ENCODE measurements at places on chromosomes 11 and 22.

DNA sequence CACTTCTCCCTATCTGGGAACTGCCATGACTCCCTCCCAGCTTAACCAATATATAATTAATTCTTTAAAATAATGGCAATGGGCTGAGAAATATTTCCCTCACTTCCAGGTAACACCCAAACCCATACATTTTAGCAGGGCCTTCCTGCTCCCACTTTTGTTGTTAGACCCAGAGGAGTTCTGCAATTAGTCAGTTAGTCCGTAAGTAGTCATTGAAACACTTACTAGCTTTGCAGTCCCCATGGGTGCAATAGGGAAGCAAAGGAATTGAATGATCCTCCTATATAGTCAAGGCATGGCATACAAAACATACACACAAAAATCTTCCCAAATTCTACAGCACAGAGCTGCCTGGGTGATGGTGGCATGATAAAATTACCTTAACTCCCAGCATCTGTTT lies 254.0 kb upstream of the TBCEL start:
- peak; percentile 53 for DNase-seq

- DNase-seq: no peak
These were observed 39.1 kb upstream of the CREB3L1 start for GRCh38 chr11:46238078-46238966.

DNA sequence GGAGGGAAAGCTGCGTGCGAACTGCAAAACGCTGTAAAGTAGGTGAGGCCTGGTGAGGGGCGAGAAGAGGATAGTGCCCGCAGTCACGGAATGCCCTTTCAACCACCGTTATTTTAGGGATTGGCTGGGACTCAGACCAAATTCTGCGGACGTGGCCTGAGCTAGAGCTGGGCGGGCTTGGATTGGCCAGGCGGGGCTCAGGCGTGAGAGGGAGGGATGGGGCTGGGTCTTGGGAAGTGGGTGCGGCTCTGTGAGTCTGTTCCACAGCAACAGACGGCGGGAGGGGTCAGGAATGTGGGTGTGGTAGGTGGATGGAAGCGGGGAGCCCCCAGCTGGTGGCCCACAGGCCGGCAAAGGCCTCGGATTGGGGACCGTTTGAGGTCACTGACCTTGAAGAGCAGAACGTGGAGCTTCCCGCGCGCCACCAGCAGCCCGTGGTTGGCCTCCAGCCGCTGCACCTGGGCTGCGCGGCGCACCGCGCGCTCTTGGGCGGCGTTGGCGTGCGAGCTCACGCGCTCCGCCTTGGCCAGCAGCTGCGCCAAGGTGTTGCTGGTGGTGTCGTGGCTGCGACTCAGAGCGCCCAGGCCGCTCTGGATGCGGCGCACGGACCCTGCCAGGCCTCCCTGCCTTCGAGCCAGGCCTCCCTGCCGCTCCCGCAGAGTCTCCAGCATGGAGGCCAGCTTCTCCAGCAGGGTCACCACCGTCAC lies 444 bp downstream of the CAVIN3 start:
- DNase-seq: peak; percentile 96

GRCh38 chr22:36787204-36787988 lies 11.5 kb upstream of the IFT27 start:
- DNase-seq: no peak

- DNase-seq: no peak
These were observed 363.0 kb upstream of the CNTN5 start for GRCh38 chr11:98657711-98658110.

DNA sequence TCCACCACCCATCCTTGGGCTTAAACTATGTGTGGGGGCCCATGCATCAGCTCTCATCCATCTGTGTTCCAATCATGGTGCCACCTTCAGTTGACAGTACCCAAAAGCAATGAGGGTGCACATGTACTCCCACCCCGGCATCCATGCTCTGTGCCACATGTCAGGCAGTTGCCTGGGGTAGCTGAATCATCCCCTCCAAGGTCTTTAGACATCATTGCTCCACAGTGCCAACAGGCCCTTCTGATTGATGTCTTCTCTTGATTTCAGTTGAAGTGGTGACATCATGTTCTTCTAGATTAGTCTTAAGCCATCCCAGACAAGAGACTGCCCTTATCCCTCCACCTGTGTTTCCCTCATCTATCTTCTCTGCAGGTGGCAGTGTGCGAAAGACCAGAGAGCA lies 42.5 kb downstream of the TMPRSS5 start:
- DNase-seq: no peak

DNA sequence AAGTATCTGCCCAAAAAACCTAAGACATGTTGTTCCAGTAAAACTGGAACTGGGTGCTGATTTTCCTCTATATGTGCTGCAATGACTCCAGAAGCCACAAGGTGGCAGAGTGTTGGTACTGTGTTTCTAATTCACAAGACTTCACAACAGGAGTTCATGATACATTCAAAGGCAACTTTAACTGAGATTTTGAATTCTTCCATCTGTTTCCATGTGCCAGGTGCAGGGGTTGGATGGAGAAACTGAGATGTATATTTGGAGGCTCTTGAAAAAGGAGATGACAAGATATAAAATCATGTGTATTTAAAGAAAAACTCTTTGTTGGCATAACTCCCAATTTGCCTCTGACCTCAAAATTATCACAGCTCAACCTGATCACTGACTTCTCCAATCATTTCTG lies 1098.6 kb upstream of the CCDC90B start:
- DNase-seq: no peak

DNA sequence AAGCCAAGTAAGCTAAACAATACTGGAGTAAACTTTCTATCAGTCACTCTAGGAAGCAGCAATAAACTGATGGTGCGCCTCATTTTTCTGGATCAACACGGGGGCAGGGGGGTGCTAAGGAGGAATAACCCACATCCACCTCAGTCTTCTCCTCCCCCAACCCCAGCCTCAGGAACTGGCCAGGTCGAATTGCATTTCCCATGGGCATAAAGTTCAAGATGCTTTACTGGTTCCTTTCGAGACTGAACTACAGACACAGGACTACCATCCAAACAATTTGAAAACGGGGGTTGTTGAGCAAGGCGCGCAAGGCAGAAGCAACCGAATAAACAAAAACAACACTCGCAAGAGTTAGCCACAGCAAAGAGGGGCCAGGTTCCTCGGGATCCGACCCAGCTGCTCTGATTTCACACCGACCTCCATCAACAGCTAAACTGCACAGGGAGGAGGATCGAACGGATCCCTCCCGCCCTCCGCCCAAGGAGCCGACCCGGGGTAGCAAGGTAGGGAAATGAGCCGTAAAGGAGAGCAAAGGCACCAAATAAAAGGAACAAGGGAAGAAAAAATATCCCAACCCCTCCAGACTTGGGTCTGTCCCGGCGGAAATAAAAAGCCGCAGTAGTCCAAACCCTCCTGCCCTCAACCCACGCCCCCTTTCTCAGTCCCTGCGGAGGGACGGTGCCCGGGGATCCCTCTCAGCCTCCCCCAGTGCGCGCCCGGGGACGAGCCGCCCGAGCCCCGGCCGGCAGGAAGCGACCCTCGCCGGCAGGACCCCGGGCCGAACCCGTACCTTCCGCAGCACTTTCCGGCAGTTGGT lies 801 bp downstream of the SESN3 start:
- peak; percentile 92 for DNase-seq

- DNase-seq: no peak
These were observed 723.0 kb downstream of the KCNA4 start for GRCh38 chr11:29293825-29294224.

GRCh38 chr11:96199563-96200025 lies 143.4 kb downstream of the MAML2 start:
- DNase-seq: no peak

GRCh38 chr11:680970-681369 lies 14.1 kb downstream of the DEAF1 start:
- no peak for DNase-seq

DNA sequence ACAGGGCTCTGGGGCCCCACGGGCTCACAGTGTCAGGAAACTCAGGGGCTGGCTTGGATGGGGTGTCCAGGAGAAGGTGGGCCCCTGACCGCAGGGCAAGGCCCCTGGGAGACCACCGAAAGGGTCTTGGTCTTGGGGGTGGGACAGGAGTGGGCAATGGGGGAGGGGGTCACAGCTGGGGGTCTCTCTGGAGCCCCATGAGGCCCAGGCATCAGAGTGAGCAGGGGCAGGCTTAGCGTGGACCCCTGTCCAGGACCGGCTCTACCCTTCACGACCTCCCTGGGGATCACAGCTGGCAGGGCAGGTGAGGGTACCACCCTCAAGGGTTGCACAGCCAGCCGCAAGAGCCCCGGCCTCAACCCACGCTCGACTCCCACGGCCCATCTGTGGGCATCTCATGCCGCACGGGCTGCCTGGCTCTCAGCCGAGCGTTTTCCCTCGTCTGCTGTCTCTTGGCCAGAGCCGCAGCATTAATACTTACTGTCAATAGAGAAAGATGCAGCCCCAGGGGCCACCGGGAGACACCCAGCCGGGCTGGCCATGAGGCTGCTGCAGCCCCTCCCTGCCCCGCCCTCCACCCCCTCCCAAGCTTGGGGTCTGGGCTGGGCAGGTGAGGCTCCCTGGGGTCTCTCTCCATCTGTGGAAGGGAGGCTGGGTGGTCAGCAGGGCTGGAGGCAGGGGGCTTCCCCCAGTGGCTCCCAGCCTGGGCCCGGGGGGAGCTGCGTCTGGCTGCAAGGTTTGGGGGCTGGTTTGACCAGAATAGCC lies 662 bp downstream of the MUC5B start:
- no peak for DNase-seq

GRCh38 chr11:32571039-32571438 lies 12.6 kb upstream of the EIF3M start:
- DNase-seq: no peak

DNA sequence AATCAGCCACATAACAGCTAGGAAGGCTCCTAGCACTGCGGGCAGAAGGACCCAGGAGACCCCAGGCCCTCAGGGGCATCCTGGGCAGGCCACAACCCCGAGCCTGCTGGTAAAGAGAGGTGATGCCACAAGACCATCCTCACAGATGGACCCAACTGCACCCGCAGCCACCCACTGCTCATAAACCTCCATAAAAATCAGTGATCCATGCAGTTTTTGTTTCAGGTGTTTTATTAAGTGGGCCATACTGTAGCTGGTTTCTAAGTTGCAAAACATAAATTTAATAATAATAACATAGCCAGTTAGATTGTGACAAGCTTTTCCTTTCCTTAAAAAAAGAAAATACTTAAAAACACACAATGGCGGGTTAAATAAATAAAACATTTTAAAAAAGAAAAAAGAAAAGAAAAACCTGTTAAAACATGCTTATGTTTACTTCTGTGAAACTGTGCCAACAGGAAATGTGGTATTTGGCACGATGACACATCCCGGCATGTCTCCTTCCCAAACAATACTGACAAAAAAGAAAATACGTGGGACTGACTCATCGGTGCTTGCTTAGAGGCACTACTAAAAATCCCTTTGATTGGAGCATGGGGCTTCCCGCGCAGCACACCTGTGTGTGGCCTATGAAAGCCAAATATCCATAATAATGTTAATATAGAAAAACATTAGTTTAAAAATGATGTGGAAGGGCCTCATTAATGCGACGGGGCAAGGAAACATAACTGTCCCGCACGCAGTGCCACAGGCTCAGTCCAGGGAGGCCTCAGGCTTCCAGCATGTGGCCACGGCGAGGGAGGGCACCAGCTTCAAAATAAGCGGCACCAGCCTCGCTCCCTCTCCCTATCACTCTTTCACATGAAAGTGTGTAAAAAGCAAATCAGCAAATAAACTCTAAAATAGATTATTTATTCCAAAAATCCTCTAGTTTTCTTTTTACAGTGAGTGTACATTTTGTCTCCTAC lies 47.5 kb upstream of the SCUBE2 start:
- DNase-seq: no peak

DNA sequence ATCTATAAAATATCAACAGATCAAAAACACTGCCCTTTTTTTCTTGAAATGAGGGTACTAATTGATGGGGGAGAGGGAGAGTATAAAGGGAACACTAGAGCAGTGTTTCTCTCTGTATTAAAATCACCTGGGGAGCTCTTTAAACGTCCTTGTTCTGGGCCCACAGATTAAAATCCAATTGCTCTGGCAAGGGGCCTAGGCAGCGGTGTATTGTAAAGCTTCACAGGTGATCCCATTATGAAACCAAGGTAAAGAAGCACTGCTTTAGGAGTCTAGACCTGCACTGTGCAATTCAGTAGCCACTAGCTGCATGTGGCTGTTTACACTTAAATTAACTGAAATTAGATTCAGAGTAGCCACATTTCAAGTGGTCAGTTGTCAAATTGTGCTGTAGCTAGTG lies 3.0 kb downstream of the AQP11 start:
- DNase-seq: no peak

- no peak for DNase-seq
These were observed 90.9 kb downstream of the MICAL2 start for GRCh38 chr11:12200991-12201985.

DNA sequence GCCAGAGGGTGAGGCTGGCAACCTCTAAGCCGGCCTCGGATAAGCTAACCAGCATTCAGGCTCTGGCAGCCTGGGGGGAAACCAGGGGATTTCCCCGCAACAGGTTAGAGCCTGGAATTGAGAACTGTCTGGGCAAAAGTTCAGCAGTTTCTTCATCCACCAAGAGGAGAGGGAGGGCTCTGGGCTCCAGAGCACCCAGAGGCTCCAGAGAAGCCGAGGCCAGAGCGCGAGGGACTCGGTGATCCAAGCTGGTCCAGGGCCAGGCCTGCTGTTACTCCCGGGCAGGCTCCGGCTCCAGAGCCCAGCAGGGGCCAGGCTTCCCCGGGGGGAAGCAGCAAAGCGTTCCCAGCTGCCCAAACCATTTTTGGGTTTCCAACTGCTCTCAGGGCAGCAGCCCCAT lies 13.3 kb upstream of the SH3BP1 start:
- no peak for DNase-seq

DNA sequence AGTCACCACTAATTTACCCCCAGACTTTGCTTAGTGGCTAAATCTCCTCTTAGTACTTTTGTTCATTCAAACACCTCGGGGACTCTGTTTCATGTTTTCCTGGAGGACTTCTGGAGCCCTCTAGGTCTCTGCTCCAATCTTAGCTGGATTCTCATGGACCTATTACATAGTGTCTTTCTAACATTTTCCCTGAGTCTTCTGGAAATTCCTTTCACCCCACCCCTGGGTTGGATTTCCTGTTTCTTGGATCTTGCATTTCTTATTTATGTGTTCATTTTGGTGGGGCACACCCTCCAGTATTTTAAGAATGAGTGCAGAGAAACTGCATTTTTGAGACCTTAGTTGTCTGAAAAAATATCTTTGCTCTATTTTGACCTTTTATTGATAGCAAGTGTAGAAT lies 220.1 kb downstream of the BLID start:
- no peak for DNase-seq

- no peak for DNase-seq
These were observed 8.0 kb downstream of the CSTPP1 start for GRCh38 chr11:46944356-46945075.

DNA sequence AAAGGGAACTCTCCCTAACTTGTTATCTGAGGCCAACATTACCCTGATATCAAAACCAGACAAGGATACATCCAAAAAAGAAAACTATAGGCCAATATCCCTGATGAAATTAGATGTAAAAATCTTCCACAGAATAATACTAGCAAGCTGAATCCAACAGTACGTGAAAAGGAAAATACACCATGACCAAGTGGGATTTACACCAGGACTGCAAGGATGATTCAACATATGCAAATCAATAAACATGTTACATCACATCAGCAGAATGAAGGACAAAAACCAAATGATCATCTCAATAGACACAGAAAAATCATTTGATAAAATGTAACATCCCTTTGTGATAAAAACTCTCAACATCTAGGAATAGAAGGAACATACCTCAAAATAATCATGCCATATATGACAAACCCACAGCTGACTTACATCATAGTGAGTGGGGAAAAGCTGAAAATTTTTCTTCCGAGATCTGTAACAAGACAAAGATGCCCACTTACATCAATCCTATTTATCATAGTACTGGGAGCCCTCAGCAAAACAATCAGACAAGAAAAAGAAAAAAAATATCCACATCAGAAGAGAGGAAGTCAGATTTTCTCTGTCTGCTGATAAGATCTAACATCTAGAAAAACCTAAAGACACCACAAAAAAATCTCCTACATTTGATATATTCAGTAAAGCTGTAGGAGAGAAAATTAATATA lies 703.3 kb upstream of the ANO5 start:
- DNase-seq: no peak

All from esophagus muscularis mucosa (tissue), 4 donors.